D341Med (cell line): ENCODE measurements at places on chromosomes 5 and 9.

DNA sequence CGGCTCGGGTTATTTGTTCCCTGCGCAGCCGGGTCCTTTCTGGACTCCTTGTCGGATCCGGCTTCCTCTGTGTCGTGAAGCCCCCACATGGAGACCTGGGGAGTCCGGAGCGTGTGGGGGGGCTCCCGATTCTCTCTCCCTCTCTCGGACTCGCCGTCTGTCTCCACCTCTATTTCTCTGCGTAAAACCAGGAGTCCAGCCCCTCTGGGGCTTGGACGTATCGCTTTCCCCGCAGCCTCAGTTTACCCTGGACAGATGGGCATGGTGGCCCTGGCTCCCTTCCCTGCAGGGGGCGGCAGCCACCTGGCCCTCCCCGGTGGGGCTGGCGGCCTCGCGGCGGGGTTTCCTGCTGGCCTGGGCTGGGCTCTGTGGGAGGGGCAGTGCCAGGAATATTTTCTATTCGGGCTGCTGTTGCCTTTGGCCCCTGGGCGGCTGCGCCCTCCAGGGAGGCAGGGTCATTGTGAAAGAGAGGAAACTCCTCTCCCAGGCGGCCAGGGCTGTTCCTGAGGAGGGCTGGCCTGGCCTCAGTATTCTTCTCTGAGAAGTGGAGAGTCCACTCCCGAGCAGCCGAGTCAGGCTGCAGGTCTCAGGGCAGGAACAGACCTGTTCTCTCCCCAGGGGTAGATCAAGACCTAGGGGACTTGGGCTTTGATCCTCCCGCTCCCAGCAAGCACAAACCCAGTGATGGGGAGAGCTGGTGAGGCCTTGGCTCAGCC lies 665 bp downstream of the ASS1 start:
- no peak for DNase-seq

DNA sequence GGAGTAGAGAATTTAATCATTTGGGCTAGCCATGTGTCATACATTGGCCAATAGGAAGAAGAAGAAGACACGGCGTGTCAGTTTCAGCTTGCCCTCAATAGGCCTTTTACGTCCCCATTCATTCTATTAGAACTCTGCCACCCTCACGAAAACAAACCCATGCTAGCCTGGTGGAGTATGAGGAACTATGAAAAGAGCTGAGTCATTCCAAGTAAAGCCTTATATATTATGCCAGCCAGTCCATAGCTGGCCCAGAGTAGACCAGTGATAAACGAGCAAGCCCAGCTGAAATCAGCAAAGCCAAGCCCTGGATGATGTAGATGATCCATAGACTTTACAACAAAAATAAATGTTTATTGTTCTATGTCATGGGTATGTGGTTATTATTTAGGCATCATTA lies 895.1 kb downstream of the TLE1 start:
- no peak for DNase-seq

- no peak for DNase-seq
These were observed 40.1 kb downstream of the SMARCA2 start for GRCh38 chr9:2055203-2055658.

DNA sequence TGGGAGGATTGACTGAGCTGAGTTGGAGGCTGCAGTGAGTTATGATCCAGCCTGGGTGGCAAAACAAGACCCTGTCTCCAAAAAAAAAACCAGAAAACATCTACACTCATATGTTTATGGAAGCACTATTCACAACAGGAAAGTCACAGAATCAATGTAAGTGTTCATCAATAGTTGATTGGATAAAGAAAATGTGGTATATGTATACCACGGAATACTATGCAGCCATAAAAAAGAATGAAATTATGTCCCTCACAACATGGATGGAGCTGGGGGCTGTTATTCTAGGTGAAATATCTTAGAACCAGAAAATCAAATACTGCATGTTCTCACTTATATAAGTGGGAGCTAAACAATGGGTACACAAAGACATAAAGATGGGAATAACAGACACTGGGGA lies 2.8 kb upstream of the SLC25A2 start:
- DNase-seq, result no peak

GRCh38 chr5:147413266-147413665 lies 96.6 kb downstream of the DPYSL3 start:
- no peak for DNase-seq

GRCh38 chr9:92299116-92299515 lies 5.6 kb upstream of the IARS1 start:
- DNase-seq, result no peak

DNA sequence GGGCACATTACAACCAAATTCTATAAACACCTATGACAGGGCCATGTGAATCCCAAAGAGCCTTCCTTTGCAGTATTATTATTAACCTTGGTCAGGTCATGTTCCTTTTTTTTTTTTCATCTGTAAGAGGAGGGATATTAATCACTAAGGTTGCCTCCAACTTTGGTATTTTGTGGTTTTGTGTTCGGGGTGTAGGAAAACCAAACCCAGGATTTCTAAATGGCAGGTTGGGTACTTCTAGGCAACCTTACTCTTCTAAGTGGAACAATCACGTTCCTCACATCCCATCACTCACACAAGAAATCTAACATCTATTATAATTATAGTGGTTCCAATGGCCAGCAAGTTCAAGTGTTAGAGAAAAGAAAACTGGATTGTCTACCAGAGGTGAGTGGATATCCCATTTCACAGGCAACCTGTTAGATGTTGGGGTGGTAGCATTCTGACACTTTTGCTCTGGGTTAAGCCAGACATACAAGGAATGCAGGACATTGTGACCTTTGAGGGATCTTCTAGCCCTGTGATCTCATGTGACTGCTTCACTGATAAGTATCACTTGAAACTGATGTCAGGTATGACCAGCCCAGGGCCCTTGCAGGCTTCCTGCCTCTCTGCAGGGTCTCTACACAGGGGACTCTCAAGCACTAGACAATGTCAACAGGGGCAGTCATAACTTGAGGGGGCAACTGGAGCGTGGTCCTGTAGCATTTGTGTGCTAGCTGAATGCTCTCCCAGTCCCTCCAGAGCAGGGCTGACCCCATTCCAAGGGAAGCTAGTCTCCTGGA lies 126.2 kb upstream of the VLDLR start:
- DNase-seq, result no peak

GRCh38 chr5:129904667-129905472 lies 605 bp downstream of the CHSY3 start:
- DNase-seq, result peak; percentile 72

DNA sequence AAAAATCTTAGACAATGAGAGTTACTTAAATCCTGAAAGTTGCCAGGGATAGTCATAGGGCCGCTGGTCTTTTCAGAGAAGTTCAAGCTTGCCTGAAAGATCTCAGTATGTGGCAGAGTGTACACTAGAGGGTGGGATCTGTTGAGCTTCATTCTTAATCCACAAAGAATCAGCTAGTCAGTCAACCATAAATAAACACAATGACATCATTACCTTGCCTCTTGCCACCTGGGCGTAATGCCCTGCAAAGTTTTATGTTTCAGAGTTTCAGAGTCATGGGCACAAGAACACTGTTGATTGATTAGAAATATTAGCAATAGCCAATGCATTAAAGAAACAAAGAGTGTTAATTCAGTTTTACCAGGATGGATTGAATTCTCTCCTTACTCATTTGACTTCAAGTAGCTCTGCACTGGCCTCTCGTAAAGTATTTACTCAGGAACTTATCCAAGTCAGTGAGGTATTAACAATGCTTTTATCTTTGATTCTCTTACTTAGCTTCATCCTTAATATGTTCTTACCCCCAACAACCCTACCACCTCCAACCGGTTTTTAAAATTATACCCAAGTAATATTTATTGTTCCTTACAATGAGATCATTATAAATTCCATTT lies 14.3 kb upstream of the ANXA1 start:
- DNase-seq, result no peak

- DNase-seq, result no peak
These were observed 34.7 kb upstream of the IL6ST start for GRCh38 chr5:56029457-56029856.

DNA sequence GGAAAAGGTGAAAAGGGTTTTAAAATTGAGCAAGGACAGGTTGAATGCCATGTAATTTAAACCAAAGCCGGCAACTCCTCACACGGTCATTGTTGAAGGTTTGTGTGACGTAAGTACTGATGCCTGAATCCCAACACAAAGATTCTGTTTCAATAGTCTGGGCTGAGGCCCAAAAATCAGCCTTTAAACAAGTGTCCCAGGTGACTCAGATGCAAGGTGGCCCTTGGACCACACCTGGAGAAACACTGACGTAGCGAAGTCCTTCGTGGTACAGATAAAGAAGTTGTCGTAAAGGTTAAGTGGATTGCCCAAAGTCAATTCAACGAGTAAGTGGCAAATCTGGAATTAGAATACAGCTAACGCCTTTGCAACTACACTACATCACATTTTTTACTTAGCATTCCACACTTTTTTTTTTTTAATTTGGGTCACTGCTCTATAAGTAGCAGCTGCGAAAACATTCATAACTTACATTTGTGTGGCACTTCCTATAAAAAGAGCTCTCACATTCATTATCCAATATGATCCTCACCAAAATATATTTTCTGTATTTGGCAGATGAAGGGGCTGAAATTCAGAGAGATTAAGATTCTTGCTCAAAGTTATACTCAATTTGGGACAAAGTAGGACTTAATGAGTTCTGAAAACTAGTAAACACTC lies 111.3 kb downstream of the LPAR1 start:
- no peak for DNase-seq

DNA sequence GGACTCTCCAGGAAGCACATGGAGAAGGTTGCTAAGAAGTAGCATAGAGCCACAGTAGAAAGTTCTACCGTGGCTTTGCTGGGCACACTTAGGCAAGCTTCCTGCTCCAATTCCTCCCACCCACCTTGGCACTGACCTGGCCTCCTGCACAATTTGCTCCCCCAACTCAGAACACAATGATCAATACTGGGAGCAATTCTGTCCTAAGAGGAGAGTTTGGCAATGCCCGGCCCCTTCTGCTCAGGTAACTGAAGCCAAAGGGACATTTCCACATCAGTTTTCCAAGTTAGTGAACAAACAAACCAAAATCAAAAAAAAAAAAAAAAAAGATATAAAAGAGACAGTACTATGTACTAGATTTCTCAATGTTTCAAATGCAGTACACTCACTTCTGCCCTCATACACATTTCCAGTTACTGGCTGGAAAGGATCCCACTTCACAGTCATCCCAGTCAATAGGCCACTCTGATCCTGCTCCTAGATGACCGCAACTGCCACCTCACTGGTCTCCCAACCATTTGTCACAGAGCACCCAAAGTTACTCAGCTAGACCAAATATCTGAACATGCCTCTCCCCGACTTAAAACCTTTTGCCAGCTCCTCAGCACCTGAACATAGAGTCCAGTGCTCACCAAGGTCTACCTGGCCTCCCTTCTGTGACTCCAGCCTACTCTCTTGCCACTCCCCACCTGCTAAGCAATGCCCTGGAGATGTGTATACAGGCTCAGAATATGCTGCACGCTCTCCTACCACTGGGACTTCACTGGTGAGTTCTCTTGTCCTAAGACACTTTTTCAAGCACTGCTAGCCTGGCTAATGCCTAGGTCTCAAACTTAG lies 21.3 kb downstream of the ABCA1 start:
- DNase-seq, result no peak

DNA sequence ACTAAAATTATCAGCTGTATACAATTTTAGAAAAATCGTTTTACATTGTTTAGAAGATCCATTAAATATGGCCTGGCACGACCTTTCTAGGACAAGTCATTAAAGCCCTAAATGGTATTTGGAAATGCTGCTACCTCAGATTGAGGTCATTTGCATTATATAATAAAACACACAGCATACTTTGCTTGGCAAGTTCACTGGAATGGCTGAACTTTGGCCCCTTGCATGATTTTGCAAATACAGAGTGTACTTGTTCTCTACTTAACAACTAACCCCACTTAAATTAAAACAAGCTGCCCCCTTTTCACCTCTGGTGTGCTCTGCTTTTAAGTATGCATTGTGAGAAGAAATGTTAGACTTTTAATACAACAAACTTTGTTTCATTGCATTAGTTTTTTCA lies 860.1 kb downstream of the PTPRD start:
- DNase-seq, result no peak

- no peak for DNase-seq
These were observed 81.0 kb upstream of the SLC25A51 start for GRCh38 chr9:37984672-37985611.
